Effector memory CD8-positive, alpha-beta T cell (primary cell): ENCODE measurements at places on chromosomes 7 and 10.

DNA sequence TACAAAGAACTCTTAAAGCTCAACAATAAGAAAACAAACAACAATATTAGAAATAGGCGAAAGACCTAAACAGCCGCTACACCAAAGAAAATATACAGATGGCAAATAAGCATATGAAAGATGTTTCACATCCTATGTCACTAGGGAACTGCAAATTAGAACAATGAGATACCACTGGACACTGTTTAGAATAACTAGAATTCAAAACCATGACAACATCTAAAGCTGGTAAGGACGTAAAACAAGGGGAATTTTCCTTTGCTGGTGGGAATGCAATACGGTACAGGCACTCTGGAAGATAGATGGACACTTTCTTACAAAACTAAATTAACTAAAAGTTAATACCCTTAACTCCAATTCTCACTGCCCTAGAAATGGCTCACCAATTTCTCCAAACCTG lies 44.5 kb downstream of the THSD7A start:
- DNase-seq = no peak

DNA sequence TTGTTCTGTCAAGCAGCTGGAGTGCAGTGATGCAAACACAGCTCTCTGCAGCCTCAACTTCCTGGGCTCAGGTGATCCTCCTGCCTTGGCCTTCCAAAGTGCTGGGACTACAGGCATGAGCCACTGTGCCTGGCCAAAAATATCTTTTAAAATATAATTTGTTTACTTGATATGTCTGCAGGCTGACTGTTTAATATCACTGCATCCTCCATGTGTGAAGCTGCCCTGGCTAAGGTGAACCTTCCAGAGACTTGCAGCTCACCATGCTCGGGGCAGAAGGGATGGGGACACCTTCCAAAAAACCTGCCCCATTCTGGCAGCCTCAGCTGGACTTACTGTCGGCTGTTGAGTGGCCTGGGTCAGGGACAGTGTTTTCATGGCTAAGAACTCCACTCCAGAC lies 57.6 kb upstream of the DDC start:
- no peak for DNase-seq

GRCh38 chr10:49518982-49519578 lies 19.8 kb downstream of the ERCC6 start:
- no peak for DNase-seq

- DNase-seq = no peak
These were observed 240.1 kb upstream of the ADARB2 start for GRCh38 chr10:1977461-1977860.
